Stimulated activated CD4-positive, alpha-beta T cell treated with anti-CD3 and anti-CD28 coated beads, TNF-alpha, amount 100 ng/mL, for 1 hour (primary cell): ENCODE measurements at places on chromosomes 11 and 22.

DNA sequence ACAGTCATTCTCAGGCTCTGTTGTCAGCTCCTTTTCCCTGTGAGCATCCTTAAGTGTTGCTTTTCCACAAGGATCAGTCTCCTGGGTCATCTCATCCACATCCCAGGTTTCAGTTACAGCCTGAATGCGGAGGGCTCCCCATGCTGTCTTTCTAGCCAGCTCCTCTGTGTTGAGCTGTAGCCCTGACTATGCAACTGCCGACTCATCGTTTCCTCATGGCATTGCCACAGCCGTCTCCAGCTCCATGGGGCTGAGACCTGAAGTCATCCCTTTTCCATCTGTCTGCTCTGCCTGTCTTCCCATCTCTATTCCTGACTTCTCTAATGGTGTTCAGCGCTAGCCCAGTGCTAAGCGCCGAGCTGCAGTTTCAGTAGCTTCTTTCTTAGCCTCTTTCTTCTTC lies 11.8 kb downstream of the SAMM50 start:
- DNase-seq = no peak

DNA sequence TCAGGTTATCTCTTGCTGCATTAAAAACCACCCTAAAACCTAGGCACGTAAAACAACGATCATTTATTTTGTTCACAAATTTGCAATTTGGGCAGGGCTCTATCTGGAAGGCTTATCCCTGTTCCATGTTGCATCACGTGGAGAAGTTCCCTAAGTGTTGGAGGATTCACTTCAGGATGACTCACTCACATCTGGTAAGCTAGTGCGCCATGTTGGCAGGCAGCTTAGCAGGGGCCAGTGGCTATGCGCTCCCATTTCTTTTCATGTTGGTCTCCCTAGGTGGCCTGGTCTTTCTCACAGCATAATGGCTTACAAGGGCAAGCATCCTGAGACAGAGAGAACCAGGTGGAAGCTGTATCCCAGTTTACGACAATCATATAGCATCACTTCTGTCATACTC lies 226.8 kb downstream of the BLID start:
- DNase-seq = no peak

GRCh38 chr11:26622181-26622580 lies 50.1 kb upstream of the MUC15 start:
- no peak for DNase-seq

- no peak for DNase-seq
These were observed 34.0 kb downstream of the SLCO2B1 start for GRCh38 chr11:75184757-75185425.

- no peak for DNase-seq
These were observed 105.5 kb downstream of the CSNK2A3 start for GRCh38 chr11:11247576-11247975.

DNA sequence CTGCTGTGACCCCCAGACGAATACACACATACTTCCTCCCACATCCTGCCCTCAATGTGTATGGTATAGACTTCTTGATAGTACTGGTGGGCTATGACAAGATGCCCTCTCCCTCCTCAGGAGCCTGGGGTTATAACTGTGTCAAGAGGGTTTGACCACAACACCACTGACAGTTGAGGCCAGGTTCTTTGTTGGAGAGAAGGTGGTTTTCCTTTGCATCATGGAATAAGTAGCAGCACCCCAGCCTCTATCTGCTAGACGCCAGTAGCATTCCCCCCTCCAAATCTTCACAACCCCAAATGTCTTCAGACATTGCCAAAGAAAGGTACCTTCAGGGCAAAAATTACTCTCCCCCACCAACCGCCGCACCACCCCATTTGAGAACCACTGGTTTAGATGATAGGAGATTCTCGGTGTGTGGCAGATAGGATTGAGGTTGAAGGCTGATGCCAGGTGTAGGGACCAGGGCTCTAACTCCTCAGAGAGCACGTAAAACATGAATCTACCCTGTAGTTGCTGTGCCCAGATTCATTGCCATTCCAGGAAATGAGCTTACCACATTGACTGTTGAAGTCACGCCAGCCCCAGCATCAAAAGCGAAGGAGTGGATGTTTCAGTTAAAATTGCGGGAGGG lies 5.5 kb upstream of the MYO18B start:
- no peak for DNase-seq

- DNase-seq = no peak
These were observed 12.0 kb upstream of the TMEM121B start for GRCh38 chr22:17133137-17133536.

DNA sequence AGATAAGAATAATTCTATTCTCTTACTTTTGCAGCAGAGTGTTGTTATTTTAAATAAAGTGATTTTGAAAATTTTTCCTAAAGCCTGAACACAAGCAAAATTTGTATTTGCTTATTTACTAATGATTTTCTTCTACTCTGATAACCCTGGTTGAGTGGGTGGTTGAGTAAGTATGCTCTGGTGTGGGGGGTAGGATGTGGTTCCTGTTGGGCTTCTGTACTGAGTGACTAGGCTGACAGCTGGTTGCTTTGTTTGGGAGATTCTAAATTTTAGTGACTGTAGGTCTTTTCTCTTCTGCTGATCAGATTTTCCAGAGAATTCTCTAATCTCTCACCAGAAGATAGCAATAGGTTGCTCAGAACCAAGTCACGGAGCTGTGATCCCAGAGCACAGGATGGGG lies 61.6 kb downstream of the METTL15 start:
- no peak for DNase-seq

GRCh38 chr11:2434008-2434407 lies 10.3 kb downstream of the TRPM5 start:
- no peak for DNase-seq

DNA sequence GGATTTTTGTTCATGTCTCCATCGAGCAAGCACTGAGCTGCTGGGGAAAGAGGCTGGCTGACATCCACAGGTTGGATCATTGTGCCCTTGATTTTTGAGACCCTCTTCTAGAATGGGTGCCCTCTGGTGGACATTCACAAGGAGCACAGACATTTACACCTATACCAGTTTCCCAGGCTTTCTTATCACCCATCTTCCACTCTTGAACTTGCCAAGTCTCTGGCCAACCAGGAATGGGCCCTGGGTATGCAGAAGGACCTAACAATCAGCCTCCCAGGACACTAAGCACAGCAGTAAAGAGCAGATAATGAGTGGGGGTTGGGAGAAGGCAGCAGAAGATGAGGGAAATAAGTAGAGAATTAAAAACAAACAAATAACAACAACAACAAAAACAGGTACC lies 5.7 kb upstream of the INTS4 start:
- DNase-seq = no peak

DNA sequence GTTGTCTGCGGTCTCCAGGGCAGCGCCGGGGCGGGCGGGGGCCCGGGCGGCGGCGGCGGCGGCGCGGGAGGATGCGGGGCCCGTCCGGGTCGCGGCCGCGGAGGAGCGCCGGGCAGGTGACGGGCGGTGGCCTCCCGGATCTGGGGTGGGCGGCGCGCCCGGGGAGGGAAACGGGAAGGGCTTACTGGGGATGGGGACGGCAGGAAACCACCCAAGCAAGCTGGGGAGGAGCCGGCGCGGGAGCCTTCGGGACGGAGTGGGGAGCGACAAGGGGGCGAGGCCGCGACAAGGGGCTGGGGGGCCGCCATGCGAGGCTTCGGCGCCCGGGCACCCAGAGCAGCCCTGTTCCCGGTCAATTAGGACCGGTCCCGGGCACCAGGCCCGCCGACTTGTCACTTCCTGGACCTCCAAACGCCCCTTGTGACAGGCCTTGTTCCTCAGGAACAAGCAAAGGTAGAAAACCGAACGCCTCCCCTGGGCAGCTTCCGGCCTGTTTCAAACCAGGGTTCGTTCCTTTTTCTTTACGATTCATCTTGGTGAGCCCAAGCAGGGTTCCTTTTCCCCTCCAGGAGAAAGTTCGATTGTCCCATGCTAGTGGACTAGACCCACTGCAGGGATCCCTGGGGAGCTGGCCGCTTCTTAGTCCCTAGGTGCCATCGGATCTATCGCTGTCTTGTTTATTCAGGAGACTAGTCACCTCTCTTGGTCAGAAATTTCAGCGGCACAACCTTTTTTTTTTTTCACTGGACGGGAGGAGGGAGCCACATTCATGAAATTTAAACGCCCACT lies 492 bp downstream of the JHY start:
- peak; percentile 3 for DNase-seq

GRCh38 chr11:74142624-74143023 lies 28.2 kb downstream of the C2CD3 start:
- no peak for DNase-seq

GRCh38 chr11:105609341-105609781 lies 512 bp upstream of the GRIA4 start:
- no peak for DNase-seq

DNA sequence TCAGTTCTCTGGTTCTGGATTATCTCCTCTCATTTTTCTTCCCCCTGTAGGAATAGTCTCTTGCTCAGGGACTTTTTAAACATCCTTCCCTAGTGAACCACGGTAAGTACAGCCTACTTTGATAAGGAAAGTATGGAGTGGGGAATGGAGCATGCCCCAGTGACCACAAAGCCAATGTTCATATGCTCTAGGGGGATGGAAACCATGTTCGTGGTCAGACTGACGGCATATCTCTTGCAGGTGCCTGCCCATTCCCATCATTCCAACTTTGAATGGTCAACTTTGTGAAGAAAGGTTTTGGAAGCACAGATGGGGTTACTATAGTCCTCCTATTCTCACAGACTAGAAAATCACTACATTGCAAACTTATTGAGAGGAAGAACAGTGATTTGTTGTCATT lies 332.5 kb upstream of the NCAM1 start:
- DNase-seq = no peak

DNA sequence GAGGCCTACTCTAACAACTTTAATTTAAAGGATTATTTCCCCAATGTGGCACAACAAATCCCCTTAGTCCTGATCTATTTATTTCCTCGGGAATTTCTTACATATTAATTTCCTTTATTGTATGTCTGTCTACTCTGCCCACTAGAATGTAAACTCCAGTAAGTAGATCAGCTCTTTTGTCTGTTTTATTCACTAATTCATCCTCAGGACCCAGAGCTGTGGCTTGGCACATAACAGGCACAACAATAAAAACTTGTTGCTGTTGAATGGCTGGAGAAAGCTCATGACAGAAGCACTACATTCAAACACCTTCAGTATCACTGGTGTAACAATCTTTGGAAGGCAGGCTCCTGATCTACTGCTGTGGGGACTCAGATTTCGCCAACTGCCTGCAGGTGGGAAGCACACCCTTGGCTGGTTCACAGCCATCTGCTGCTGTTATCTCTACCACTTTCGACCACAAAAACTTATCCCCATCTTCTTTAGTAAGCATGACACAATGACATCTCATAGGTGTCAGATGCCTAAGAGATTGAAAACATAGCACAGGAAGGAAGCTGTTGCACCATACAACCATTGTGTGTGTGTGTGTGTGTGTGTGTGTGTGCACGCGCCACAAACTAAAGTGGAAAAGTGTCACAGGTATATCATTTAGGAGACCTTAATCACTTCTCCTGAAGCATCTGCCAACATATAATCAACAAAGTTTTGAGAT lies 11.9 kb downstream of the HIRA start:
- DNase-seq = no peak

DNA sequence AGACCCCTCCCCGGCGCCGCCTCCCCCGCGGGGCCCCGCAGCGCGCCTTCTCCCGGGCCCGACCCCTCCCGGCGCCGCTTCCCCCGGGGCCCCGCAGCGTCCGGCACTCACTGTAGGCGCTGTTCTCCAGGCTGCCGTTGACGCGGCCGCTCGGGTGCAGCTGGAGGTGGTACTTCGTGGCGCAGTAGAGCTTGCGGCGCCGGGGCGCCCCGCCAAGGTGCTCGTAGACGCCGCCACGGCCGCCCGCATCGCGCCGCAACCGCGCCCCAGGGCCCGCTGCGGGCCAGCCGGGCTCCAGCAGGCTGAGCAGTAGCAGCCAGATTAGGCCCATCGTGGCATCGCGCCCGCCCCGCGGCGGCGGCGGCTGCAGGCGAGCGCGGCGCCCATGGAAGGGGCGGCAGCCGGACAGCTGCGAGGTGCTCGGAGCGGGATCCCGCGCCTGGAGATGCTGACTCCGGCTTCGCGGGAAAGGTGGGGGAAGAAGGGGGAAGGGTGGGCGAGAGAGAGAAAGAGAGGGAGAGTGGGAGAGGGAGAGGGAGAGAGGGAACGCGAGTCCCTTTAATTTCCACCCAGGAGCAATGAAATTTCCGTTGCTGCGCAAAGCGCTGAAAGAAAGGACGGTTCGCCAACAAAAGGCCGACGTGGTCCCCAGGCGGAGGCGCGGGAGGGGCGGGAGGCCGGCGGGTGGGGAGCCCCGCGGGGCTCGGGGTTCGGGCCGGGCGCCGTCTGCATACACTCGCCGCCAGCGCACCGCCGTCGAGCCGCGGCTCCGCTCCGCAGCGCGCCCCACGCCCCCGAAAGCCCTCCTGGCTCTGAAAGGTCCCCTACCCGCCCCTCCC lies at the start of gene FGF3:
FGF3 (minus strand) TSS at position 814 of the 839 bp plus-strand sequence; CDS start at position 331, 483 bp downstream.
- DNase-seq = no peak

DNA sequence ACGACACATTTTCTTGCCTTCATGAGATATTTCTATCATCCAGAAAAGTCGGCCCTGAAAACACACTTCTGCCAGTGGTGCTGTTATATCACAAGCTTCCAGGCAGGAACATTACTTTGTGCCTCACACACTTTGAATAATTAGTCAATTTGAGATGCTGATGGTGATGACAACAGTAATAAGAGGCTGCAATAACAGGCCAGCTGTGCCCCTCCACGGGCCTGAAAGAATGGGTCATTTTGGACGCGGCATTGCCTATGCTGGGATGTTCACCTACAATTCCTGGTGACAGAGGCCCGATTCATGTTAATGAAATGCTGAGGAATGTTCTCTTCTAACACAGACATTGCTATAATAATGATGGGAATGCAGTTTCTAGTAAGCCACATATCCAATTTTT lies 463.8 kb upstream of the KIRREL3 start:
- DNase-seq = no peak

DNA sequence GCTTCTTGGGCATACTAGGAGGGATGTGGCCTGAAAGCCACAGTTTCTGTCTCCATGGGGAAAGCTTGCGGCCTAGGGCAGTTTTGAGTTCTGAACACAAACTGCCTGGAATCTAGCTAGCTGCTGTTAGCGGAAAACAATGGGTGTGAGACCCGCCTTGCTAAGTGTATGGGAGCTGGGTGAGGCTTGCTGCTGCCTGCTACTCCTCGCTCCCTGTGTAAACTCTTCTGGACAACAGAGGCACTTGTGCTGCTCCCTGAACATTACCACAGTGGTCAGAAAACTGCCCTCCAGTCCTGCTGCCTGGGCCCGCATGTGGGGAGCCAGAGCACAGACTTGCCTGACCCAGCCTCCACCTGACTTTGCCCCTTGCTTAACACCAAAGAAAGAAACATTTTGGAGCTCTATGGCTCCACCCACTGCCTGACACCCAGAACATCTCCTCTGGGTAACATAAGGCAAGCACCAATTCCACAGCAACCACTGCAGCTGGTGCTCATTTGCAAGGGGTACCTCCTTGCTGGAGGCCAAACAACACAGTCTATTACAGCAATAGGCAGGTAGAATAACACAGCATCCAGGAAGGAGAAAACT lies 766.3 kb upstream of the RAG2 start:
- no peak for DNase-seq
